Keratinocyte (primary cell): ENCODE measurements at places on chromosomes 2 and 18.

- DNase-seq, result no peak
Observed at GRCh38 chr2:33086400-33087015, 139.8 kb downstream of the LTBP1 start.

DNA sequence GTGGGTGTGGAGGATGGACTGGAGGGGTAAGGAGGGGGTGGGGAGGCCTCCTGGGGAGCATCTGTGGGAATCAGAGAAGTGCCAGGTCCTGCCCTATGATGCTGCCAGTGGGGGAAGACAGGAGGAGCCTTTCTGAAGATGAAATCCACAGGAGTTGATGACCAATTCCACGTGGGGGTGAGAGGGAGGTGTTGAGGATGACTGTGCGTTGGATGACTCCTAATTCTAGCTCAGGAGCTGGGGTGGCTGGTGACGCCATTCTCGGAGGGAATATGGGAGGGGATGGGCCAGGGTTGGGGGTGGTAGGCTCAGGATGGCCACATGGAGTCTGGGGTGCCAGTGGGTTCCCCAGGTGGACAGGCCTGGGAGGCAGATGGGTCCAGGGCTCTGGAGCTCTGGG is 32.3 kb downstream of the EMX1 start:
- no peak for DNase-seq

DNA sequence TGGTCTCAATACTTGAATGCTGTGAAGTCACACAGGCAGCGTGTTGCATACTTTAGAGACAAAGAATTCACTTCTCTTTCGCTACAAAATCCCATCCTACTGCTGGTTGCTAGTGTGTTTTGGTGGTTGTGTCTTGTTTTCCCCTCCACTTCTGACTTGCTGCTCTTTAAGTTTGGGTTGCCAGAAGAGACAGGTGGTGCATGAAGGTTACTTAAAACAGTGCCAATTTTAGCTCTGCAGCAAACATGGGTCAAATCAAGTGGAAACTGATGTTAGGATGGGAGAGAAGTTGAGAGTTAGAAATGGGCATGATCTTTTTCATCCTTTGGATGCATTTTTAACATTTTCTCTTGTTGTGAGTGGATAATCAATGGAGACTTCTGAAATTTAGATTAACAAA is 136.2 kb upstream of the KCNH7 start:
- no peak for DNase-seq

GRCh38 chr2:201018636-201019035 is 52.8 kb downstream of the HYCC2 start:
- no peak for DNase-seq

GRCh38 chr2:31058096-31059035 is 79.9 kb downstream of the GALNT14 start:
- DNase-seq, result no peak

- DNase-seq, result no peak
Observed at GRCh38 chr2:48169141-48169592, 262.9 kb upstream of the FBXO11 start.

DNA sequence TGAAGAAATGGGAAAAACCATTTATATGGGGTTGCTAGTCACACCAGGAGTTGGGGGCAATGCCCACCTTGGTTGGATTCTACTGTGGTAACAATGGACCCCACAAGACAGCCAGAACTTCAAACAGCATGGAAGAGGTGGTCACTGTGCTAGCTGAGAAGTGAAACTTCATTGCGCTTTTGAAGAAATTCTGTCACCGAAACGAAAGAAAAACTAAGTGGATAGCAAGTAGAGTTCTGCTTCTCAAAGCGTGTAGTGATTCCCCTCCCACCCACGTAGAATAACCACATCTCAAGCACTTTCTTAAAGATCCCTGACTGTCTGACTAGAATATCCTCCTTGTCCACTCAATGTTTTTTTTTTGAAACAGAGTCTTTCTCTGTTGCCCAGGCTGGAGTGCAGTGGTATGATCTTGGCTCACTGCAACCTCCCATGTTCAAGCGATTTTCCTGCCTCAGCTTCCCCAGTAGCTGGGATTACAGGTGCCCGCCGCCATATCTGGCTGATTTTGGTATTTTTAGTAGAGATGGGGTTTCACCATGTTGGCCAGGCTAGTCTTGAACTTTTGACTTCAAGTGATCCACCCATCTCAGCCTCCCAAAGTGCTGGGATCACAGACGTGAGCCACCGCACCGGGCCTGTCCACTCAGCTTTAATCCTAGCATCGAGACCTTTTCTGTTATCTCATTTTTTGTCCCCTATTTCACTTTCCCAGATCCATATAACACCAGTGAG is 30.1 kb upstream of the CCL20 start:
- DNase-seq, result no peak

DNA sequence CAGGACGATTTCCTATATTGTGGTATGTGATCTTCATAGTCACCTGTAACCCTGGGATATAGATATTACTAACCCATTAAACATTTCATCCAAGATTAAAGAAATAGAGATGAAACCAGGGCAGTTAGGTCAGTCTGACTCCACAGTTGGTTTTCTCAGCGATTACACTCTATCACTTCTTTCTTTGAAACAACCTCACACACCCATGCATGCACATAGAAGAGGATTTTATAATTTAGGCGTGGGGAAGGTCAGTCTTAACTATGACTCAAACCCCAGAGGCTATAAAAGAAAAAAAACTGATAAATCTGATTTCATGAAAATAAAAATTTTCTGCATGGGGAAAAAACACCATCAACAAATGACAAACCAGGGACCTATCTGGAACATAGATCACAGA is 54.2 kb downstream of the BCL2 start:
- no peak for DNase-seq

DNA sequence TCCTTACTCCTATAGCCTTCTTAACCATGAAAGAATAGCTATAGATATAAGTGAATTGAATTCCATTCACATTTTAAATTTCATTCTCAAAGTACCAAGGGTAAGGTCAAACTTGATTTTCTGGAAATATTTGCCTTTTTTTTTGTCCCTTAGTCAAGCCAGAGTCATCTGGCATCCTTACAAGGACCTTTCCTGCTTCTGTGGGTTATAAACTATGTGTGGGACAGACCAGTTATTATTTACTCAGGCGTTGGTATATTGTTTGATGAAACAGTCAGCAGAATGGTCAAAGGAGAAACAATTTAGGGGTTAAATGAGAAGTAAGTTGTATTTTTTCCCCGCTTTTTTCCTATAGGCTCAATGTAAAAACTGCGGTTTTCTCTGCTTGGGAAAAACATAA is 1103.2 kb upstream of the ZEB2 start:
- DNase-seq, result no peak
